ENCODE measurements at places on chromosomes 6 and 20.

DNA sequence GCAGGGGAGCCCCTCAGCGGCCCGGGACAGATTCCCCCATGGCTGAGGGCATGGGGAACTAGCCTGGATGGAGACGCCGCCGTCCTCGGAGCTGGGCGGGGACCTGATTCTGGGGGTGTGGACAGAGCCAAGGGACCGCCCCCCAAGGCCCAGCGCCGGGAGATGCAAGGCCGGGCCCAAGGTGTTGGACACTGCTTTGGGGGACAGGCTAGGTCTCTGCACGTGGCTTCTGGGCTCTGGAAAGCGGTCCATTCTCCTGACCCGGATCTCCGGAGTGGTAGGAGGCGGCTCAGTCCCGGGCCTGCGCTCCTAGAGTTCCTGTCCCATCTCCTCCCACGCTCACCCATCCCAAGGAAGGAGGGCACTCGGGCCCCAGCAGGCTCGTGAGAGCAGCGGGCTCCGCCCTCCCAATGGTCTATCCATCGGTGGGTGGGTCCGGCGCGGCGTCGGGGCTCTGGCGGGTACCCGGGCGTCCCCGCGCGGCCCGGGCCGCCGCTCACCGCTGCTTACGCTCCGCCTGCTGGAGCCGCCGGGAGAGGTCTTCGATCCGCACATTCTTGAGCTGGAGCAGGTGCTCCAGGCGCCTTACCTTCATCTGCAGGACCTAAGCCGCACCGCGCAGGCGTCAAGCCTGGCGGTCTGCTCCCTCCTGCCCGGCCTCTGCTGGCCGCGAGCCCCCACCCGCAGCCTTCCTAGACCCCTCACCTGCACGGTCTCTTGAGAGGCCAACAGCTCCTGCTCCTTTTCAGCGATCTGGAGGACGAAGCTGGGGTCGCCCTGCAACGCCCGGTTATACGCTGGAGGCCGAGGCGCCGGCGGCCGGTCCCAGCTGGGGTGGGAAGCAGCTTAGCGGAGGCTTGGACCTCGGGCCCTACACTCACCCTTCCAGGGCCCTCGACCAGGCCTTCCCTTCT, 3.3 kb downstream of the SPEF1 start:
- peak; percentile 61 for DNase-seq

- DNase-seq: peak; percentile 18
These were observed at the start of gene PAK5 for GRCh38 chr20:9838378-9839295. TSS of gene PAK5 (minus strand) at chr20:9839076. CDS start at chr20:9644328, 194,748 bp downstream.

DNA sequence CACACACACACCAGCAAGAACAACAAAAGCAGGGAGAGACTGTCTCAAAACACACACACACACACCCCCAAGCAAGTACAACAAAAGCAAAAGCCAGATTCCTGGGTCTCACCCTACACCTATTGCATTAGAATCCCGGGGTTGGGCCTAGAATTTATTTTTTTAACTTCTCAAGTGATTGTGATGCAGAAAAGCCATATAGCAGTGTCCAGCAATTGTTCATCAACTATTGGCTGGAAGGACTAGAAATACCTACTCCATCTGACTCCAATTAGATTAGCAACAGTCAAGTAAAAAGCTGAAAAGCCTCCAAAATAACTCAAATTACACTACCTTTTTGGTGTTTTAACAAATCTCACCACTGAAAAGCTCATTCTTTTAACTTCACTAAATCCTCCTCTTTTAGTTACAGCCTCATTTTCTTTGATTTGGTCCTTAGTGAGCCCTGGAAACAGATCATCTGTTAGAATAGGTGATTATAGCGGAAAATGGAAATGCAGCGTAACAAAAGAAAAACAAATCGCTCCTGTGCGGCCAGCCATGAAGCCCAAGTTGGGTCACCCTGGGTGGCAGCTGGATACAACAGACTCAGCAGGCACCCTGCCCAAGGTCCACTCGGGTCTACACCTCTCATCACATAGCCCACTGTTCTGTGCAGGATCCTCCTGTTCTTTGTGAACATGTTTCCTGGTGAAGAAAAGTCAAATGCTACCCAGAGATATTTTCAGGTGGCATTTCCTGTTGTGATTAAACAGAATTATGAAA, 38.7 kb downstream of the STAU1 start:
- DNase-seq: no peak

- no peak for DNase-seq
These were observed 35.3 kb downstream of the EFCAB8 start for GRCh38 chr20:32894026-32894483.

GRCh38 chr6:123770247-123770949, 33.3 kb upstream of the NKAIN2 start:
- DNase-seq: no peak

DNA sequence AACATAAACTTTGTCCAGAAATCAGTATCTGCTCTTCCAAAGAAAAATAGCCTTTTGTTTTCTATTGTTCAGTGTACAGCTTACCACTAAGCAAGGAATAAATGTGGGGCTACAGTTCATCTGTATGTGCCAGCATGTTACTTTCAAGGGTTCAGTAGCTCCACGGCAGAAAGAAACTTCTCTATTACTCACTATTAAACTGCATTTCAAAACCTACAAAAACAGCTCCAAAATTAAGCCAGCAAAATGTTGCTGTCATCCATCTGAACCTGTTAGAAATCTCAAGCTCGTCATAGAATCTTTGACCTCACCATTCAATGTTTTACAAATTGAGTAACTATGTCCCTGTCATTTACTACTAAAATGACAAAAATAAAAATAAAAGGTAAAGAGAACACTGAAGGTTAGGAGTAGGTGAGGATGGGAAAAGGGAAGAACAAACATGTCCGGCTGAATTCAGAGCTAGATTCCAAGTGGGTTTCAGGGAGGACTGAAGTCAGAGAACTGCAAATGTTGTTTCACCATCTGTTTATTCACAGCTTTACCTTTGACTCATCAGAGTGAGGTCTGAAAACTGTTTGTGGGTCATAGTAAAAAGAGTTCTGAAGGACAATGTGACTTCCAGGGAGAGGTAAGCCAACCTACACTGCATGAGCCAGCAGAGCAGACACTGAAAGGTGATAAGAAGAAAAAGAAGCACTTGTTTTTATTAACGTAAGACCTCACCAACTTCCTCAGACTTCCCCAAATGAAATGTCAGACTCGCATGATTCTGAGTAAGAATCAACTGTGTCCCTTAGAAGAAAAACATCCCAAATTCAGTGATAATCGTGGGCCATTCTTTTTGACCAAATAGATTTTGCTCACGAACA, 62.0 kb downstream of the ATXN1 start:
- DNase-seq: no peak

GRCh38 chr20:22946596-22946995, 88.5 kb upstream of the SSTR4 start:
- no peak for DNase-seq

GRCh38 chr20:22781869-22782268, 197.5 kb upstream of the FOXA2 start:
- no peak for DNase-seq

- DNase-seq: no peak
These were observed 35.7 kb upstream of the ADGRG6 start for GRCh38 chr6:142266060-142266459.

DNA sequence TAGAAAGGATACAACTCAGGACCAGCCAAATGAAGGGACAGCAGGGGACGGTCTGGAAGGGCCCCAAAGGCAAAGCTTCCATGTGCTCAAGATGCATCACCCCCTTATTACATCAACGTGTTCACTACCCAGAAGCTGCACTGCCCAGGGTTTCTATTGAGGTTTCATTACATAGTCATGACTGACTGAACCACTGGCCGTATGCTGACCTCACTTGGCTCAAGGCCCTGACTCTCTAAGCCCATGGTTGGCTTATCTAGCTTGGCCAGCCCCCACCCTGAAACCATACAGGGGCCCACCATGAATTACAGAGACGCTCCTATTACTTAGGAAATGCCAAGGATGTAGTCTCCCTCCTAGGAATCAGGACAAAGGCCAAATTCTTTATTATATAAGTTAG, 179.4 kb downstream of the FOXC1 start:
- no peak for DNase-seq

GRCh38 chr20:3194617-3195280, 9.7 kb downstream of the DDRGK1 start:
- no peak for DNase-seq

DNA sequence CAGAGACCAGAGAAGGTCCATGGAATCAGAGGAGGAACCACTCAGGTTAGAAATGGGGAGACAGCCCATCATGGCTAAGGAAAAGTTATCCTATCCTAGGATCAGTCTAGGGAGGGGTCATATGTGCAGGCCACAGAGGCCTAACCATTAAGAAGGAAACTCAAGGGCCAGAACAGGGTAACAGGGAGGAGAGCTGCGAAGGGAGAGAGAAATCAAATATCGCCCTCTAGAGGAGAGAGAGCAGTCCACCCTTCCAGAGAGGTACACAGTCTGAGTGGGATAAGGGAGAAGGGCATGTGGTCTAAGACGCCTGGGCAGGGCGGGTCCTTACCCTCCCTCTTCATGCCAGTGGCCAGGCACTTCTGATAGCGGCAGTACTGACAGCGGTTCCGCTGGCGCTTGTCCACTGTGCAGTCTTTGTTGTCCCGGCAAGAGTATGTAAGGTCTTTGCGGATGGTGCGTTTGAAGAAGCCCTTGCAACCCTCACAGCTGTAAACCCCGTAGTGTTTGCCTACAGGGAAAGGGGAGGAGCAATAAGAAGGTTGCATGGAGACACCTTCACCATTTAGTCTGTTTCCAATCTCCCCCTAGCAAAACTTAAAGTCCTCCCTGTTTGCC, 2.9 kb downstream of the RXRB start:
- DNase-seq: peak; percentile 45

DNA sequence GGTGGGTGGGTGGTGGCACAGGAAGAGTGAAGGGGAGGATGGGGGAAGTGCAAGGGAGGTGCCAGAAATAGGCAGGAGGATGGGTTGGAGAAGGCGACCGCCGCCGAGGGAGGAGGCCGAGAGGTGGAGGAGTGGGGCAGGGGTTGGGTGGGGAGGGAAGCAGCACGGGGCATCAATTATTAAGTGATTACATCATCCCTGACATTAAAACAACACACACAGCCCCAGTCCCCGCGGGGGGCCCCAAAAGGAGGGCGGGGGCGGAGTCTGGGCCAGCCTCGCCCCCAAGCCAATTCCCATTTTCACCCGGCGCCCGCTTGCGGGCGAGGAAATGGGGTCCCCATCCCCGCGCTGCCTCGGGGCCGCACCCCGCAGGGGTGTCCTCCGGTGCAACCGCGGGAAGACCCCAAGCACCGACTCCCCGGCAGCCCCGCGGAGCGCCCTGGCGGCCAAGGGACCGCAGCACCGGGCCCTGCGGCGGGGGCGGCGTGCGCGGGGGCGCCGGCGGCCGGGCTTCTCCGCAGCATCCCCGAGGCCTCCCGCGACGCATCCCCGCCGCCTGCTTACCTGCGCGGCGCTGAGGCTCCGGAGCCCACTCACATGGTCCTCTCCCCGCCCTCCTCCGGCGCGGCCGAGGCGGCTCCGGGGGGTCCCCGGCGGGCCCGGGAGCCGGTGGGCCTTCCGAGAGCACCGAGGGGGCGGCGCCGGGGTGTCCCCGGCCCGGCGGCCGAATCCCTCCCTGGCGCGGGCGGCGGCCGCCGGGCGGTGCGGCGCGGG, 663 bp downstream of the FYN start:
- DNase-seq: peak; percentile 64

GRCh38 chr6:137136065-137136464, 37.4 kb downstream of the IL22RA2 start:
- no peak for DNase-seq

- DNase-seq: no peak
These were observed 1.1 kb downstream of the BMP5 start for GRCh38 chr6:55874316-55874715.

GRCh38 chr20:43959079-43959919, 44.6 kb downstream of the TOX2 start:
- DNase-seq: no peak

GRCh38 chr6:154258064-154258757, 98.4 kb downstream of the IPCEF1 start:
- no peak for DNase-seq

GRCh38 chr20:7858734-7859250, 81.5 kb downstream of the HAO1 start:
- no peak for DNase-seq

DNA sequence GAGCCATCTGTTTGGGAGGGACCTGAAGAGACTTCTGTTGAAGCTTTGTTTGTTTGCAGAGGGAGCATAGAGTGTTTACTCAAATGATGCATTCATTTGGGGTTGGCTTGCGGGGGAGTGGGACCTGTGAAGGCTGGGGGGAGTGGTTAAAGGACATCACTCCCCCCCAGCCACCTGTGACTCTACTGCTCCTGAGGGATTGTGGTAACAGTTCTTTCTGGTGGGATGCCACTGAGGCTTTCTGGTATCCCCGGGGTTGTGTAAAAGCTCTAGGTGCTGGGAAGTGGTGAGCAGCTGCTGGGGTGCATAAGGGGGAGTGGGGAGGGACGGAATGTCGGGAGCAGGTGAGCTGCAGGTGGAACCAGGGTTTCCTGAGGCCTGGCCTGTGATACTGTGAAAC, 239.2 kb upstream of the QKI start:
- DNase-seq: no peak

- DNase-seq: no peak
These were observed 42.7 kb downstream of the LRP11 start for GRCh38 chr6:149821492-149821891.

DNA sequence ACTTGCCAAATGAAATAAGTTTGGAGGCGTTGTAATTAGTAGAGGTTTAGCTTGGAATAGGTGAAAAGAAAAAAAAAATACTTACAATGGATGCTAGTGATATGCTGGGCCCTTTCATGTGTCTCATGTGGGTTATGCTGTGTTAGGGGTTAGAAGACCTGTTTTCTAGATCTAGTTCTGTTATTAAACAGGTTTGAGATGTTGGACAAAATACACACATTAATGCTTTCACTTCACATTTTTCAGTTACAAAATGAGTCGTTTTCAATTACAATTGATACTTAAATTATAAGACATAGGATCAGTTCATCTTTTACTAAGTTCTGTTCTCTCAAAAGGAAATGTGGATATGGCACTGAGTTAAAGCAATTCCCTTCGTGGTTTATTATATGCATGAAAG, 509.8 kb downstream of the EPM2A start:
- no peak for DNase-seq

GRCh38 chr6:84078335-84078734, 44.8 kb downstream of the MRAP2 start:
- no peak for DNase-seq

- DNase-seq: no peak
These were observed 62.3 kb upstream of the SNX9 start for GRCh38 chr6:157760589-157761330.

DNA sequence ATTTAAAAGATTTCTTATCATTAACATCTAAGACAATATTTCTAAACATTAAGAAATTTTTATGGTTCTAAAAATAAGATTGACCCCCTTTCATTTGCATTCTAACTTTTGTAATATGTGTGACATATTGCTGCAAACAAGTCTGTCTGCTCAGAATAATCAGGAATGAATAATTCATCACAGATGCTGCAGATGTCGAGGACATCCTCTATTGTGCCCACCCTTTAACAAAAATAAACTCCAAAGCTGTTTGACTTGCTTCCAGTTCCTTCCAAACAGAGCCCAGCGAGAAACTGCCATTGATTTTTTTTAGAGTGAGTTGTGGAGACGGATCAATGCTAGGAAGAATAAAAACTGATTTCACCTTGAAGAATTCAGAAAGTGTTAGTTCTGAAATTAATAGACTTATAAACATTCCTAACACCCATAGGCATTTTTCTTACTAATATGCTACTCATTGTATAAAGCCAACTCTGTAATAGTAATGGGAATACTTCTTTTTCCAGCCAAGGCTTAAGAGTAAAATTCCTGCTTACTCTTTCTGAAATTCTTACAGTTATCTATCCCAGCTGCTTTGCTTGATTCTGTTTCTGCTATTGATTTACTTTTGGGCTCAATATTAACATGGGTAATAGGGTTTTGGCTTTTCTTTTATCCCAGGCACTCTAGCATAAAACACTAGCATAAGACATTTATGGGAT, 244.8 kb upstream of the FAM83B start:
- DNase-seq: no peak

GRCh38 chr20:48849779-48850178, 22.0 kb upstream of the PREX1 start:
- DNase-seq: no peak

Data from mucosa of descending colon (tissue), 3 donors.